ENCODE measurements at places on chromosomes 4 and X. TPM values are rescaled to one million over a fixed set of nuclear protein-coding genes. Genes with fewer than 3 reads are reported as not detected.

The CCDC149 gene
- 13.2 TPM for total RNA-seq

DNA sequence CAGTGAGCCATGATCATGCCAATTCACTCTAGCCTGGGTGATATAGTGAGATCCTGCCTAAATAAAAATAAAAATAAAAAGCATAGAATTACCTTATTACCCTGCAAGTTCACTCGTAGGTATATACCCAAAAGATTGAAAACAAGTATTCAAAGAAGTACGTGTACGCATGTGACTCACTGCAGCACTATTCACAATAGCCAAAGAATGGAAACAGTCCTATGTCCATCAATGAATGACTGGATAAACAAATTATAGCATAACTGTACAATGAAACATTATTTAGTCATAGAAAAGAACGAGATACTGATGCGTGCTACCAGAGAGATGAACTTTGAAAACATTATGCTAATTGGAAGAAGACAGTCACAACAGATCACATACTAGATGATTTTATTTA lies 204.6 kb upstream of the DIAPH2 start:
- no peak for DNase-seq

DNA sequence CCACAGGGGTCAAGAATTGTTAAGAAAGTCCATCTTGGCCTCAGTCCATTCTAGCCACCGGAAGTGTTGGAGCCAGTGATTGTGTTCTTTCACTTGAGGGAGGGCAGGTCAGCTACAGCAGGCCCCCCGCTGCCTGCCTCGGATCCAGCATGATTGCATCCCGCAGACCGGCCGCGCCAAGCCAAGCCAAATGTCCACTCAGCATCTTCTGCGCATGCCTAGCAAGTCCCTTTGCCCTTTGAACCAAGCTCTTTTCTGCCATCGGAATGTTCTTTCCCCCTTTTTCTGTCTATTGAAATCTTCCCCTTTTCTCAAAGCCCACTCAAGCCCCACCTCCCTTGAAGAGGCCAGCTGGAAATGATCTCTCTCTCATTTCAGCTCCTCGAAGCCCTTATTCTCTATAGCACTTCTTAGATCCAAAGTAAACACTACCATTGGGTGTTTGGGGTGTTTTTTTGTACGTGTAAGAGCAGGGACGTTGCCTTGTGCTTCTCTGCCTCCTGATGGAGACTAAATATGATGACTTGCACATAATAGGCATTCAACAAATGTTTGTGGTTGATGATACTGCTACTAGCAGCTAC lies 147.8 kb upstream of the BCOR start:
- DNase-seq: no peak

DNA sequence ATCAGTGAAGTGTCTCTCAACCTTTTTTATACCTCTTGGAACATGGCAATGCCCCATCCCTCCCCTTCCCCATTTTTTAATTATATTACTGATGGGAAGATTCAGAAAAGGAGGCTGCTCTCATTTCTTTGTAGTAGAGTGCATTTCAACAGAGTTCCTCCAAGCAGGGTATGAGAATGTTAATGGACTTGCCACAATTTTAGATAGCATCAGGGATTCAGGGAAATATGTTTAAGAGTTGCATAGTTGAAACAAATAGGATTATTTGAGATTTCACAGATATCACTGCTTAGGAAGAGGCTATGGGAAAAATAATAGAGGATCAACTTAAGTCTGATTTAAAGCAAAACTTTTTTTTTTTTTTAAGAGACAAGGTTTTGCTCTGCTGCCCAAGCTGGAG lies 46.2 kb downstream of the DIPK2B start:
- DNase-seq: no peak

GRCh38 chr4:3205995-3206394 lies 43.0 kb upstream of the MSANTD1 start:
- DNase-seq: no peak

DNA sequence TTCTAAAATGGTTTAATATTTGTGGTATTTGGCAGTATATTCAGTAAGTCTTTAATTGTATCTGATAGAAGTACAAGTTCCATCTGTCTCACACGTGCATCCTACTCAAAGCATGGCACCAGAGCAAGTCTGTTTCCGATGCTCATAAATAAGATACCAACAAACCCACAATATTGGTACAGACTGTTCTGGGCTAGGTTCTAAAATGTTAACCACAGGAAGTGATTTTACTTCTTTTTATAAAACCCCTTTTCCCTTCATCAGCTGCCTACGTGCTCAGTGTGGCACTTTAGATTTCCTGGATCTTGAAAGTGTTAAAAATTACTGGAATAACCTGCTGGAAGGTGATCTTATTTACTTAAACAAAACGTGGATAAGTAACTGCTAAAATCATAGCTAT lies 165.1 kb downstream of the CFAP299 start:
- no peak for DNase-seq

DNA sequence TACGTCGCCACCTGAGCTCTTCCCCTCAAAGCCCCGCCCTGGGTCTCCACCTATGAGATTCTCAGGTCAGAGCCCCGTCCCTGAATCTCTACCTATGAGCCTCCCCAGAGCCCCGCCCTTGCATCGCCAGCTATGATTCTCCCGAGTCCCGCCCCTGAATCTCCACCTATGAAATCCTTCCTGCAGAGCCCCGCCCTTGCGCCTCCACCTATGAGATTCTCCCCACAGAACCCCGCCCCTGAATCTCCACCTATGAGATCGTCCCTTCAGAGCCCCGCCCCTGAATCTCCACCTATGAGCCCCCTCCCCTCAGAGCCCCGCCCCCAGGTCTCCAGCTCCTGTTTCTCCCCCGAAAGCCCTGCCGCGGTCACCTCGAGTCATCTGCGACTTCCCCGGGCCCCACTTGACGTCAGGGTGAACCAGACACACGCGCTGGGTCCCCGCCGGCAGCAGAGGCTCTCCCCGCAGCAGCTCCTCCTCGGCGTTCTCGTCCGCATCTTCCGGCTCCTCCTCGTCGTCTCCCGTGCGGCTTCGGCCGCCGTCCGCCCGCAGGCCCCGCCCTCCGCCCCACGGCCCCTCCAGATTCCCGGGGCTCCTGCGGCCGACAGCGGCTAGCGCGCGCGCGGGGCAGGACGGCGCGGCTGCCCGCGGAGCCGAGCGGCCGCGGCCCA lies 393 bp downstream of the GTPBP6 start:
- peak; percentile 91 for DNase-seq

DNA sequence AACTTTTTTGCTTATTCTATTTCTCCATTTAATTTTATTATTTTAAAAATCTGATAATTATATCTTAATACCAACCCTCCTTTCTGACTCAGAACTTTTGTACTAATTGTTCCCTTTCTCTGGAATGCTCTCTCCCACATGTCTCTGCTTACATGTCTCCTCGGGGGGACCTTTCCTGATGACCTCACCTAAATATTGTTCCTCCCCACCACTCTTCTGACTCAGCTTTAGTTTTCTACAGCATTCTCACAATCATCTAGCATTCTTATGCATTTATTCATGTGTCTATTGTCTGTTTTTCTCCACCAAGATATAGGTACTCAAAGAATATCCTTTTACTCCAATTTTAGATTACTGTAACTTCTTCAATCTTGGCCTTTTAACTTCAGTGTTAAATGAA lies 128.7 kb downstream of the MSL3 start:
- DNase-seq: no peak
